NCI-H82 (cell line): ENCODE measurements at places on chromosomes 3 and 15.

GRCh38 chr3:23748398-23749110 lies 57.2 kb upstream of the UBE2E1 start:
- DNase-seq, result peak; percentile 56

DNA sequence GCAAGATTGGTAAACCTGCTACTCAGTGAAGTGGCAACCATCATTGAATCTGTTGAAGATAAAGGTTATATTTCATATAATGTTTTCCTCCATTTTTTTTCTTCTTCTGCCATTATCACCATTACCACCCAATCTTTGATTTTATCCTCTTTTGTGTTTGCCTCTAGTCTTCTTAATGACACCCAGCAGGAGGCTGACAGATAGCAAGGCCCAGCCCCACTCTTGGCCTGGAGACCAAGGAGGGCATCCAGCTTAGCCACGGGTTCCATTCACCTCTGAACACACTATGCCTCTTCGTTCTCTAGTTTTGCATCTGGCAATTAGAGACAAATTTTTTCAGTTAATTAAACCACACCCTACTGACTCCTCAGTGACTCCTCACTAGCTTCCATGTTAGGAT lies 129.7 kb downstream of the TPRG1 start:
- DNase-seq, result no peak

- peak; percentile 78 for DNase-seq
These were observed 237.0 kb downstream of the UACA start for GRCh38 chr15:70526221-70526973.

DNA sequence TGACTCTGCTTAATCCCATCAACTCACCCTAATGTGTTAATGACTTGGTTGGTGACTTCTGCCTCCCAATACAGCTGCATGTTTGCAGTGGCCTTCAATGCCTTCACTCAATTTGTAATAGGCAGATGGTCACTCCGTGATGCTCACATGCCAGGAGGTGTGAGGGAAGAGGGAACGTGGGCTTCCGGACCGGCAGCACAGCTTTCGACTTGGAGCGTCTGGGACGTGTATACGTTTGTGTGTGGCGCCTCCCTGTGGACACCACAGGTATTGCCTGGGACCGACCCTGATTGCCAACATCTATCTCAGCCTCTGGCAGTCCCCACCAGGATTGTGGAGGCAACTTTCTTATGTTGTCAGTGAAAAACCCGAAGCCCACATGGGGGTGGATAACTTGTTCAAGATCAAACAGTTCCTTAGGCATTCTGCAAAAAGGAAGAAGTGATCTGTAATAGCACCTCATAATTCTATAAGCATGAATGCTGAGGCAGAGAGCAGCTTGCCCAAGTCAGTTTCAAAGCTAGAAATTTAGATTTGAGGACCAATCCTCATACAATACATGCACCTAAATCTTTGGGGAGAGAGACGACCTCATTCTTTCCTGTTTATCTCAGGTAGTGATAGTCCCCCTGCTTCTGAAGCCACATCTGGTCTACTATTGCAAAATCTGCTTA lies 16.9 kb downstream of the MRPL46 start:
- DNase-seq, result peak; percentile 90

DNA sequence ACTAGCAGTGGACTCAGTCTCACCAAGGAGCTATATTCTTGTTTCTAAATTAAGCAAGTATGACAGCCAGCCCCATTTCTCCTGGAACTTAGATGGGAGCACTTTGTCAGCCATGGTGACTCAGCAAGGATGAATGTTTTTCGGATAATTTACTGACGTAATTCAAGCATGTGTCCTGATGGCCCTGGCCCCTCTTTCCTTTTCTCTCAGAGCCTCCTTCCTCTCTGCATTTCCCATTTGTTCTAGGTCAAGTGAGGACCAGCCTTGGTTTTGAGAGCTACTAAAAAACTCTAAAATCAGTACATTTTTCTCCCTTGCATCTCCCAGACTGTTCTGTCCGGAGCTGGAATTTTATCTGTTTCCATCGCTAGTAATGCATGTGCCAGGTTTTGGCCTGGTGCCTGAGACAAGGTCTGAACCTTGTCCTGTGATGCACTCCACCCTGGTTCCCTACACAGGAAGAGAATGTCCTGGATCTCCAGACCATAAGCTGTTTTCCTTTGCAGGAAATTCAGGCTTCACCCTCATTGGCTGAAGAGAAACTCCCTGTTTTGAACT lies 256.6 kb upstream of the ROPN1 start:
- no peak for DNase-seq

DNA sequence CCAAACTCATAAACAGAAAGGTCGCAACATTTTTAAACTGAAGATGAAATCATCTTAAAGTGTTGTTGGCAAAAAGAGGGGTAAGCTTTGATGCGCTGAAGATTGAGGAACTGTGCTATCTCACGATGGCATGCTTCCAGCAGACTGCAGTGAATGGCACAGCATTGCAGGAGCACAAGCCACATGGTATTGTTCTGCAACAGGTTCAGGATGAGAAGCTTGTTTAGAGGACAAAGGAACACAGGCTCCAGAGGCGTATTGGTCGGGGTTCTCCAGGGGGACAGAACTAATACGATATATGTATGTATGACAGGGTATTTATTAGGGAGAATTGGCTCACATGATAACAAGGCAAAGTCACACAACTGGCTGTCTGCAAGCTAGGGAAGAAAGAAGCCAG lies 13.8 kb upstream of the PLD1 start:
- no peak for DNase-seq

GRCh38 chr3:42652611-42653302 lies 740 bp upstream of the ZBTB47 start:
- DNase-seq, result peak; percentile 58
